NCI-H1436 (cell line): ENCODE measurements at places on chromosomes 2 and 18.

- DNase-seq: no peak
Observed at GRCh38 chr2:62181843-62182242, 14.1 kb upstream of the B3GNT2 start.

- DNase-seq: no peak
Observed at GRCh38 chr2:200469708-200470211, 40.1 kb downstream of the KCTD18 start.

- DNase-seq: peak; percentile 48
Observed at GRCh38 chr2:112626604-112627059, 19.1 kb upstream of the SLC20A1 start.

DNA sequence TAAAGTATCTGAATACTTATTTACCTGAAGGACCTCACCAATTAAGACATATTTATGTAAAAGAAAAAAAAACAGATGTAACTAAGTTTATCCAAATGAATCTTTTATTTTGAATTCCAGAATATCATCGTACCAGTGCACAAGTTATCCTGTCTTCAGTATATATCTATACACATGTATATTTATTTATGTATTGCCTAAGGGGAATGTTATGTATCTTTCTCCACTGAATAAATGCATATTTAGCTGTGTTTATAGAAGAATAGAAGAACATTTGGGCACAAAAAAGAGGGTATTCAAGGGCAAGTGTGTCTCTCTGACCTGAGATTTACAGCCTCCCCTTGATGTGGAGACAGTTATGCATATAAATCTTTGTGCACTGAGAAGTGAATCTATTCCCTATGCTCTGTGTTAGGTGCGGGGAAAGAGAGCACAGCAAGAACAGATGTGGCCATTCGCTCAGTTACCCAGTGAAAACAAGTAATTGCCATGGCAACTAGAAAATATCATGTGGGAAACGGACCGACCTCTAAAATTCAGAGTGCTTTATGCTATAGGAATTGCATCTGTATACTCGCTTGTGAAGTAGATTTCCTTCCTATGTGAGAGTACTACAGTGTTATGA lies 39.5 kb upstream of the ASXL3 start:
- DNase-seq: no peak

DNA sequence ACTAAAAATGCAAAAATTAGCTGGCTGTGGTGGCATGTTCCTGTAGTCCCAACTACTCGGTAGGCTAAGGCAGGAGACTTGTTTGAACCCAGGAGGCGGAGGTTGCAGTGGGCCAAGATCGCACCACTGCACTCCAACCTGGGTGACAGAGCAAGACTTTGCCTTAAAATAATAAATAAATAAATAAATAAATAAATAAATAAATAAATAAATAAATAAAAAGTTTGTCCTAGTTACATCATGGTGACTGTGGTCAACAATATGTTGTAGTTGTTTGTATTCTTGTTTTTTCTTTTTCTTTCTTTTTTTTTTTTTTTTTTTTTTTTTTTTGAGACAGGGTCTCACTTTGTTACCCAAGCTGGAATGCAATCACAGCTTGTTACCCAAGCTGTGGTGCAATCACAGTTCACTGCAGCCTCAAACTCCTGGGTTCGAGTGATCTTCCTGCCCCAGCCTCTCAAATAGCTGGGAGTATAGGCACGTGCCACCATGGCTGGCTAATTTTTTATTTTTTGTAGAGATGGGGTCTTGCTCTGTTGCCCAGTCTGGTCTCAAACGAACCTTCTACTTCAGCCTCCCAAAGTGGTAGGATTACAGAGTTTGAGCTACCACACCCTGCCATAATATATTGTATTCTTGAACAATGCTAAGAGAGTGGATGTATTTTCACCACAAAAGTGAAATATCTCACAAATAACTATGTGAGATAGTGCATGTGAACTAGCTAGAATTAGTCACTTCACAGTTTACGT lies 185.0 kb downstream of the PHLPP1 start:
- DNase-seq: no peak

- peak; percentile 68 for DNase-seq
Observed at GRCh38 chr2:127415593-127416505, 2.4 kb upstream of the PROC start.

- DNase-seq: no peak
Observed at GRCh38 chr2:219448099-219448775, 13.6 kb downstream of the SPEG start.

DNA sequence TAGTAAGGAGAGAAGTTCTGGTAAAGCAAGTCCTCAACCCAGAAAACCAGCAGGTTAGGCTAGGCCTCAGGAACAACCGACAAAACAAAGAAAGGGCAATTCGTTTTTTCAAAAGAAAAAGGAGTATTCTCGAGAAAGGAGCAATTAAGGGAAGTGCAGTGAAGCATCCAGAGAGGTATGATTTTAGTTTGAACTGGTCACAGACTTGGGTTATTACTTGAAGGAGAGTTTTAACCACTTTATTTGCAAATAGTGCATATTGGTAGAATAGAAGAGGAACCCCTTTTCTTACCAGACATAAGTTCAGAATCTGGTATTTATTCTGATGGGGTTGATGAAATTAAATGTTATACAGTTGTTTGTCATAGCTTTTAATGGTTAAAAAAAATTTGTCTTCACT lies 110.0 kb upstream of the GCFC2 start:
- DNase-seq: no peak

GRCh38 chr18:13220361-13220991 lies 1.9 kb downstream of the LDLRAD4 start:
- DNase-seq: no peak

- DNase-seq: no peak
Observed at GRCh38 chr18:22667616-22668422, 250.1 kb upstream of the CTAGE1 start.

- no peak for DNase-seq
Observed at GRCh38 chr2:68726608-68727367, 7.8 kb upstream of the ARHGAP25 start.
